ENCODE measurements at places on chromosomes 5 and 9.

DNA sequence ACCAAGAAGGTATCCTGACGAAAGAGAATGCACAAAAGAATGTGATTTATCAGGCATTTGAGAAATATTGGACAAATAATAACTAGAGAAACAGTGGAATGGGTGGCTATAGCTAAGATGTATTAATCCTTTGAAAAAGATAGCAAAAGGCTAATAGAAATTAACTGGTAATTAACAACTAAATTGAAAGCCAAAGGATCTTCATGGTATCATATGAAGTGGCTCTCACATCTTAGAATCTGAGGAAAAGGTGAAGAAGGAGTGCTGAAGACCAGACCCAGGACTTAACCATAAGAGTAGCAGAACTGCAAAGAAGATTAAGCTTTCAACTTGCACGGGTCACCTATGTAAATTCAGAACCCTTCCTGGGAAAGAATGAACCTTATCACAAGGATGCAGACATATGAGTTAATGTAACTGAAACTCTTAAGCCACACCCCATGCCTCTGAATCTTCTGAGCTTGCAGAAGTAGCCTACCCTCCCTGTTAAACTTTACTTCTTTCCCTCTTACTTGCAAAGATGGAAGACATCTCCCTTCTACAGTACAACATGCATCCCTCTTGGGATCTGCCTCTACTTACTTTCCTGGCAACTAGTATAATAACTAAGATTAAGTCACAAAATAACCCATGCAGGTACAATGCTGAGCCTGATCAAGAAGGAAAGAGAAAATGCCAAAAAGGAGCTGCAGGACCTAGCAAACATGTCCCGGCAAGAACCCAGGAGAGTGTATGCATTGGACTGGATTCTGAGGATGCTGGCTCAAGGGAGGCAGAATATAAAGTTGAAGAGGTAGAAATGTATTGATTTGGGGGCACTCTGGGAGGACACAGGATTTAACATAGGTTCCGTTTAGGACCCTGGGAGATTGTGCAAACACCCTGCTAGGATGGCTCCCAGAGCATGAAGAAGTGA is 395.5 kb upstream of the SLC30A5 start:
- no peak for DNase-seq

DNA sequence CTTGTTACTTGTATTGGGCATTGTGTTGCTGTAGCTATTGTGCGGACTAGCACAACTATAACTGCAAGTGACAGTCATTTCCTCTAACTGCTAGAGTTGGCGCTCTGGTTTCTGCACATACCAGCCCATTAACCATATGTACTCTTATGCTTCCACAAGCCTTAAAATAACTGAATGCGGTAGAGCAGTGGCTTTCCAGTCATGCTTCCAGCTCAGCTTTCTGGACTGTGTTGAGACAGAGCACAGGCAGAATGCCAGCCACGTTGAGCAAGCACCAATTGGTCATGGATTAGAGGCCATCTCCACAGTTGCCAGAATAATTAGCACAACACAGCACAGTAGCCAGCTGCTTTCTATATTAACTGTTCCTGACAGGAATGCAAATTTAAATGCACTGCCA is 12.2 kb downstream of the INVS start:
- DNase-seq: no peak

DNA sequence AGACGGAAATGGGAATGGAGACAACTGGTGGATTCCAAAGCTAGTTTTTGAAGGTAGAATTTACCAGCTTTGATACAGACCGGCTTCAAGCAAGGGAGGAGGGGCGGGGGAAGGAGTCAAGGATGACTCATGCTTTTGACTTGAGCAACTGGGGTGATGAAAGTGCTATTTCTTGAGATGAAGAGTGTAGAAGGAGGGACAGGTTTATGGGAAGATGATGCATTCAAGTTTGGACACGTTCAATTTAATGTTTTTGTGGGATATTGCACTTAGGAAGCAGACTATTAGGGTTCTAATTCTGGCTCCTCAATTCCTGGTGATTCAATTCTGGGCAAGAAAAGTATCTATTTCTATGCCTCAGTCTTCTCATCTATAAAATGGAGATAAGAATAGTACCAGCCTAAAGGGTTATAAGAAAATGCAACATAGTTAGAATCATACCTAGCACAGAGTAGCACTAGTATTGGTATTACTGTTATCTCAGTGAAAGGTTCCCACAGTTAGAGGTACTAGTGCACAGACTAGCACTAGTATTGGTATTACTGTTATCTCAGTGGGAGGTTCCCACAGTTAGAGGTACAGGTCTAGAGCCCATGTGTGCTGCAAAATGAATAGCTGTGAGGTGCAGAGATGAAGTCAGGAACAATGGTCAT is 4.6 kb downstream of the NIPAL4 start:
- DNase-seq: no peak

- no peak for DNase-seq
Measured at GRCh38 chr5:54524082-54524481, 6.5 kb downstream of the SNX18 start.

- DNase-seq: no peak
Measured at GRCh38 chr5:155308289-155308688, 294.7 kb downstream of the KIF4B start.

- no peak for DNase-seq
Measured at GRCh38 chr9:124877021-124877782, 15.3 kb downstream of the ARPC5L start.

DNA sequence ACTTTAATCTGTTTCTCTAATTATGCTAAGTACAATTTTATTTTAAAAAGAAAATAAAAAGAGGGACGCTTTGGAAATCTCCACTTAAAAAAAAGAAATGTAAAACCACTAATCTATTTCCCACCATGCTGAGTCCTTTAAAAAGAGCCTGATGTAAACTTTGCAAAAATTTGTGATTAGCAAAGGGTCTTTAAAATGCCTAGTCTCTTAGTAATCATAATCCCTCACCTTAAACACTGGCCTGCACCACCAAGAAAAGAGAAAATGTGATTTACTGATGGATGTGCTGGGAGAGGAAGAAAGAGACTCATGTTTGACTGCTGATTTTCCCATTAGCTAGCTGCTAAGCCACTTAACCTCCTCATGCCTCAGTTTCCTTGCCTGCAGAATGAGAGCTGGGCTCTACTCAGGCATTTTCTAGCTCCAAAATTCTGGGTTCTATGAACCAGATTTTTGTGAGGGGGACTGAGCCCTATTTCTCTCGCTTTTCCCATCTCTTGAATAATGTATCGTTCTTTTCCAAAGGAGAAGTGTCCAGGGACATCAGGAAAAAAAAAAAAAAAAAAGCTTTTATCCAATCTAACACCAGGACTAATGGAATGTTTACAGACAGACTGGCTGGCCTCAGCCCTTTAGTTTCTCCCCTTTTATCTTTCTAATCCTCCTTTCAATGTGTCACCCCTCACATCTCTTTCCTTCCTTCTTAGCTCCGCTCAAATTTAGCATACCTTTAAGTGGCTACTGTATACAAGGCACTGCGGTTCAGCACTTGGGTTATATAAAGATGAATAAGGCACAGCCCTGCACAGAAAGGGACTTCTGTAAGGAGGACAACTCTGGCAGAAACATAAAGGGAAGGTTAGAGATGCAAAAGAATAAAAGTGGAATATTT is 312.4 kb downstream of the ARL15 start:
- no peak for DNase-seq

DNA sequence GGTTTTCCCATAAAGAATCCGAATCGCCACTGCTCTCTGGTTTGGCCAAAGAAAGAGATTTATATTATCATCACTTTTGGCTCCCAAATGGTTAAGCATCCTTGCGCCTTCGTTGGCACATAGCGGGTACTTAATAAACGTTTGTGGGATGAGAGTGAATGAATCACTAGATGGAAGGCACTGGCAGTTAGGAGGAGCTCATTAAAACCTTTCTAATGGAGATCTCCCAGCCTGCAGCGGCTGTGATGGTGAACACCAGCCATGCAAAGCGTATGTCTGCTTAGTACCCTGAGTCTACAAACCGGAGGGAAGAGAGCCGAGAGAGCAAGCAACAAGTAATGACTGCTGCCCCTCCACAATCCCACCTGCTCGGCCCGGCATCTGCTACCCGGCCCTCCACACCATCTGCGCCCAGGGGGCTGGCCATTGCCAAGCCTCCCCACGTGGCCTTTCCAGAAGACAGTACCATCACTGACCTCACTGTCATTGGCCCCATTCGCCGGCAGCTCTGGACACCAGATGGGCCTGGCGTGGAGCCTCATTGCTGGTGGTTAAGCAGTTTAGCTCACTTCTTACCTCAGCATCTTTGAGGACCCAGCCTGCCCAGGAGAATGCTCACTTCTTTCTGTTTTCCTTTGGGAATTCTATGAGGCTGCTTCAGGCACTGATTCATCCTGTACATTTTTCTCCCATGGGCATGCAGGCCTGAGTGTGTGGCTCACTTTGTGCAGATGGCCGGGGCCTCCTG is 39.3 kb upstream of the ANKRD33B start:
- no peak for DNase-seq

- DNase-seq: no peak
Measured at GRCh38 chr5:157744051-157745011, 819 bp downstream of the LSM11 start.

- no peak for DNase-seq
Measured at GRCh38 chr9:82991671-82992070, 71.3 kb downstream of the RASEF start.

GRCh38 chr9:124359855-124360678 is 55.2 kb downstream of the PSMB7 start:
- no peak for DNase-seq

Data from cortex of kidney (tissue), 1 donor.